Suprapubic skin (tissue), 4 donors: ENCODE measurements at places on chromosomes 2 and 18. TPM values are rescaled to one million over a fixed set of nuclear protein-coding genes. Genes with fewer than 3 reads are reported as not detected.
A peak's percentile ranks its signal among the peaks of the same experiment; 100 is the strongest.

NEU2 gene
- total RNA-seq: 6.2 TPM

GCC2 gene
- total RNA-seq: 11.0 TPM

RGPD5 gene
- total RNA-seq: 33.3 TPM

UPP2 gene
- total RNA-seq: not detected

FOXD4L1 gene
- 0.18 TPM for total RNA-seq

DNA sequence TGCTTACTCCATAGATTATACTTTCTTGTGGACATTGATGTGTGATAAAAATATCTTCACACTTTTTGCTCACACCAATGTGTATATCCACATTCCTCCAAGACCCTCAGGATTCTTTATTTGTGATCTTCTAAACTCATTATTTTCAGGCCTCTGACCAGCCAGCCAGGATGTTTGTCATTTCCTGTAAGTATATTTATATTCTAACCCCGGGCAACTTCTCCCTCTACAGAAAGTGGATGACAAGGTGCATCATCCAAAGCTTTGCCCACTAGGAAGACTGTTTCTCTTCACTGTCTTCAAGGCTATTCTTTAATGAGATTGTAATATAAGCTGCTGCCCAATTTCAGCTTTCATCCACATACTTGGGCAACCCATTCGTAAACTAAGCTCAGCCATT lies 3.6 kb upstream of the CWC22 start:
- no peak for DNase-seq
- H3K4me1 ChIP-seq: peaks cover 7% of the 10 kb centered on the region
- no peaks in the 10 kb centered on the region for H3K36me3 ChIP-seq
- H3K4me3 ChIP-seq: no peak overlapping the region
- no peaks in the 10 kb centered on the region for H3K27me3 ChIP-seq

DNA sequence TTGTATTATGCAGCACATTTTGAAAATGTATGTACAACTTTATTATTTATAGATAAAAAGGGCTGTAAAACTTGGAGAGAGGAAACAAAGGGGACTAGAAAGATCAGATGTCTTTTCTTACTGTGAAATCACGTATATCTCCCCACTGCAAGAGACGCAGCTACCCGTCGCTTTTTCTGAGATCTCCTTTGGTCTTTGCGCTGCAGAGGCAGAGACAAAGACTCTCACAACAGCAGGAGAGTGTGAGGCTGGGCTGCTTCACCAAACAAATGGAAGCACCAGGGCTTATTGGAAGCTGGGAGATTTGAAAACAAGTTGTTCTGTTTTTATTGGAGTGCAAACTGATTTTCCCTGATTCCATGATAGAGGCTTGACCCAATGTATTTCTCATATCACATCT lies 129.0 kb upstream of the PARD3B start:
- DNase-seq: no peak
- no peaks in the 10 kb centered on the region for H3K36me3 ChIP-seq
- H3K4me3 ChIP-seq: no peak overlapping the region
- no peaks in the 10 kb centered on the region for H3K27me3 ChIP-seq
- no peak overlapping the region for H3K27ac ChIP-seq
- H3K4me1 ChIP-seq: no peaks in the 10 kb centered on the region

DNA sequence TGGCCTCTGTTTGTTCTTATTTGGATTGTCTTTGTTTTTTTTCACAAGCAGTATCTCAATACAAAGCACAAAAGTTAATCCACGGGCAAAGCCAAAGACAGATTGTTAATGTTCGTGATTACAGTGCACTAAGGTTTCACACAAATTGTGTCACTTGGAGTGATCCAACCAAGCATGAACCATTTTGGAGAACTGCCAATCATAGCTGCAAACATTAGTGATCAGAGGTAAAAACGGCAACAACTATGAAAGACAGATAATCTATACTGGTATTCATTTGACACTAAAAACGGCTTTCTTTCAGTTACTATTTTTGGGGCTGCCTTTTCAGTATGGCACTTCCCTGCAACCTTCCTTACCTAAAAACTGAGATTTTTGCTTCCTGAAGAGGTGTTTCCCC lies 213.1 kb upstream of the GULP1 start:
- H3K4me3 ChIP-seq: no peak overlapping the region
- no peaks in the 10 kb centered on the region for H3K36me3 ChIP-seq
- H3K27me3 ChIP-seq: no peaks in the 10 kb centered on the region
- DNase-seq: no peak

DNA sequence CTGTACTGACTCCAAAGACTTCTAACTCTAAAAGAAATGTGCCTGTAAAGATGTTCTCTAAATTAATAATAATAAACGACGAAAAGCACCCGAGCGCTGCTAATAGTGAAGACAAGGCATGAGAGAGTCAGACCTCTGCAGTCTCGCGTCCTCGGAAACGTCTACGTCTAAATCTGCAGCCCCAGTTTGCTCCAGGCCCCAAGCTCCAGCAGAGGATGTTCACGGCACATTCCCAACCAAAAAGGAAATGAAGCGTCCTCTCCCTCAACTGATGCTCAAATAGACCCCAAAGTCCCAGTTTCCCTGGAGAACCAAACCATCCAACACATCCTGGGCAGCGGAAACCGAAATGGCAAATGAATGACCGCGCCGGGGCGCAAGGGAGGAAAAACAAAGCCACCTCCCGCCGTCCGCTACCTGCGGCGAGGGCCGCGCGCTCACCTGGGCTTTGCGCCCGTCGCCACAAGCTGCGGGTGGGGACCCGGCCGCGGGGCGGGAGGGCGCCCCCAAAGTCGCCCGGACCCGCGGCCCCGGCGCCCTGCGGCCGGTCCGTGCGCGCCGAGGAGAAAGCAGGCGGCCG lies 47.1 kb upstream of the CCDC150 start:
- H3K4me3 ChIP-seq: peak overlapping the region; percentile 88
- no peak for DNase-seq
- H3K27ac ChIP-seq: peak overlapping the region; percentile 81
- peaks cover 24% of the 10 kb centered on the region for H3K27me3 ChIP-seq

- H3K27me3 ChIP-seq: no peaks in the 10 kb centered on the region
- H3K27ac ChIP-seq: no peak overlapping the region
- no peak for DNase-seq
- peaks cover 12% of the 10 kb centered on the region for H3K4me1 ChIP-seq
- H3K36me3 ChIP-seq: no peaks in the 10 kb centered on the region
Measured at GRCh38 chr2:102337012-102337411, 18.6 kb upstream of the IL18R1 start.

DNA sequence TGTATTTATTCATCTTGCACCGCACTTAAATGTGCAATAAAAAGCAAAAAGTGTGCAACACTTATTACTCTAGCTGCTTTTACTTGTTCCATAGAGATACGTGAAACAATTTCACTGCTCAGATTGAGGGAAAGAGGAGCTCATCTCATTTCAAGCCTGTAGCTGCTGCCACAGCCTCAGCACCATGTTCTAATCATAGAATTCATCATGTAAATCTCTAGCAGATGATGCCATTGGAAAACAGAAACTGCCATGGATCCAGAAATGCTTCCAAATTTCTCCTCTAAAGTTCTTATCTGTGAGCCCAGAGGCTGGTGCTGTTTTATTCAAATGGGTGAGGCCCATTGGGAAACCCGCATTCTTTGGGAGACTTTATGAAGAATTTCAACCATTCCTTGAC lies 2.0 kb downstream of the CDC42EP3 start:
- H3K4me3 ChIP-seq: peak overlapping the region; percentile 68
- DNase-seq: no peak
- no peaks in the 10 kb centered on the region for H3K27me3 ChIP-seq
- H3K36me3 ChIP-seq: peaks cover 3% of the 10 kb centered on the region

- H3K27ac ChIP-seq: no peak overlapping the region
- peaks cover 5% of the 10 kb centered on the region for H3K36me3 ChIP-seq
- H3K4me1 ChIP-seq: peaks cover 2% of the 10 kb centered on the region
- H3K4me3 ChIP-seq: no peak overlapping the region
- H3K27me3 ChIP-seq: no peaks in the 10 kb centered on the region
Measured at GRCh38 chr2:85663594-85664565, 4.1 kb downstream of the SFTPB start.

- no peak for DNase-seq
- H3K4me1 ChIP-seq: peaks cover 2% of the 10 kb centered on the region
- H3K36me3 ChIP-seq: no peaks in the 10 kb centered on the region
- no peak overlapping the region for H3K4me3 ChIP-seq
- H3K27me3 ChIP-seq: no peaks in the 10 kb centered on the region
Measured at GRCh38 chr2:237886685-237887481, 27.5 kb downstream of the RAMP1 start.

GRCh38 chr2:158735822-158736580 lies 59.1 kb upstream of the DAPL1 start:
- H3K36me3 ChIP-seq: no peaks in the 10 kb centered on the region
- peaks cover 18% of the 10 kb centered on the region for H3K4me1 ChIP-seq
- no peak overlapping the region for H3K4me3 ChIP-seq
- DNase-seq: no peak
- no peaks in the 10 kb centered on the region for H3K27me3 ChIP-seq
- H3K27ac ChIP-seq: peak overlapping the region; percentile 76

DNA sequence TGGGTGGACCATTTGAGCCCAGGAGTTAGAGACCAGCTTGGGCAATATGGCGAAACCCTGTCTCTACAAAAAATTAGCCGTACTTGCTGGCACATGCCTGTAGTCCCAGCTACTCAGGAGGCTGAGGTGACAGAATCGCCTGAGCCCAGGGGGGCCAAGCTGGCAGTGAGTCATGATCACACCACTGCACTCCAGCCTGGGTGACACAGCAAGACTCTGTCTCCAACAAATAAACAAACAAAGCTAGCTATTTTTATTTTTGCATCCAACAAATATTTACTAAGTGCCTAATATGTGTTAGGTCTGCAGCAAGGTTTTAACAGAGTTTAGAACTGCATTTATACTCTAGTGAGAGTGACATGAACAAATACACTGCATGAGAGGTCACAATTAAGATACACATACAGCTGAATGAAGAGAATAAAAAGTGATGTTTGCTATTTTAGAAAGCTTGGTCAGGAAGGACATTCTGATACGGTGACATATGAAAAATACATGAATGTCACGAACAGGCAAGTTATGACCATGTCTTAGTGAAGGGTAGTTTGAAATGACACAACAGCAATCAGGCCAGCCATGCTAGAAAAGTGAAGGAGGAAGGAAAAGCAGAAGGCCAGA lies 83.2 kb upstream of the FRZB start:
- no peak overlapping the region for H3K4me3 ChIP-seq
- peaks cover 57% of the 10 kb centered on the region for H3K36me3 ChIP-seq
- H3K4me1 ChIP-seq: no peaks in the 10 kb centered on the region
- H3K27me3 ChIP-seq: no peaks in the 10 kb centered on the region
- H3K27ac ChIP-seq: no peak overlapping the region
- no peak for DNase-seq

GRCh38 chr18:77207540-77207939 lies 42.1 kb upstream of the GALR1 start:
- no peaks in the 10 kb centered on the region for H3K27me3 ChIP-seq
- peaks cover 24% of the 10 kb centered on the region for H3K4me1 ChIP-seq
- peak overlapping the region; percentile 80 for H3K27ac ChIP-seq

DNA sequence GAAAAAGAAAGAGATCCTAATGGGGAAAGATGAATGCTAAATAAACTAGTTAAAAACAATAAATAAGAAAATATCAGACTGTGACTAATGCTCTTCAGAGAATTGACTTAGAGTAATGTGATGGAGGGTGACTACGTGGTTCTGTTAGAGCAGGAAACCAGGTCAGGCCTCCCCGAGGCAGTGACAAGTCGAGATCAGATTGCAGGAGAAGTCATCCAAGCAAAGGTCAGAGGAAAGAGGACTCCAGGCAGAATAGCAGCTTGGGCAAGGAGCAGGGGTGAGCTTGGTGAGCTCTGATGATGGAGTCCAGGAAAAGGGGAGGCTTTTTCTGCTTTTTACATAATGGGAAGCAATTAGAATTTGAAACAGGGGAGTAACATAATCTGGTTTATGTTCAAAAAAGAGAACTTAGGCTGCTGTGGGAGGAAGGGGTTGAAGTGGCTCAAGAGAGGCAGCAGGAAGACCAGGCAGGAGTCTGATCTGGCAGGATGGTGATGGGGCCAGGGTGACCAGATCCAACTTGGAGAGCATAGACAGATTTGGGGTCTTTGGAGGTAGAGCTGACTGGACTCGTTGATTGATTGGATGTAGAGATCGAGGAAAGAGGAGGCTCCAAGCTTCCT lies 27.3 kb upstream of the ITGB6 start:
- H3K4me3 ChIP-seq: no peak overlapping the region
- H3K4me1 ChIP-seq: peaks cover 73% of the 10 kb centered on the region
- H3K27ac ChIP-seq: peak overlapping the region; percentile 12
- H3K36me3 ChIP-seq: no peaks in the 10 kb centered on the region
- H3K27me3 ChIP-seq: no peaks in the 10 kb centered on the region

DNA sequence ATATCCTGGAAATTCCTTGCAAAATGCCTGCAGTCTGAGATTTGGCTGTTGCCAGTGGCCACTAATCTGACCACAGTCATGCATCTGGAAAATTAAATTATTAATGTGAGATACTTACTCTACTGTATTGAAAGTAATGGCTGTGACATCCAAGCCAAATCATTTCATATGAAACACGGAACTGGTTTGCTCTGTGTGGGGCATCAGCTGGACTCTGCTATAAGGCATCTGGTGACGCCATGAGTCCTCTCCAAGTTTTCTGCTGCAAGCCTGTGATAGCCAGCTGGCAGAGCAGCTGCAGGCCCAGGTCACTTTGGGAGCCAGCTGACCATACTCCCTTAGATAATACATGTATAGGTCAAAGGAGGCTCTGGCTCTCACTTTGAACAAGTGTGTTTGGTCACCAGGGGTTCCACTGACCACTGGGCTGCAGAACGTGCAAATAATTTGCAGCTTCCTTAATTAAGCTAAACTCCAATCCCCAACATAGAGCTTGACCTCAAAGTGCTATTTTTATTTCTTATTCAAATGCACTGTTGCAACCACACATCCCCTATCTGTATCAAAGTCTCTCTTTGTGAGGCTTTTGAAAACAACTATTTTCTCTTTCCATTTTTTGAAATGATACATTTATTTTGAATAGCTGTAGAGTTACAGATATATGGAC lies 152.9 kb downstream of the NCKAP5 start:
- DNase-seq: no peak
- H3K4me1 ChIP-seq: peaks cover 23% of the 10 kb centered on the region
- no peaks in the 10 kb centered on the region for H3K27me3 ChIP-seq
- no peak overlapping the region for H3K27ac ChIP-seq
- H3K36me3 ChIP-seq: no peaks in the 10 kb centered on the region

DNA sequence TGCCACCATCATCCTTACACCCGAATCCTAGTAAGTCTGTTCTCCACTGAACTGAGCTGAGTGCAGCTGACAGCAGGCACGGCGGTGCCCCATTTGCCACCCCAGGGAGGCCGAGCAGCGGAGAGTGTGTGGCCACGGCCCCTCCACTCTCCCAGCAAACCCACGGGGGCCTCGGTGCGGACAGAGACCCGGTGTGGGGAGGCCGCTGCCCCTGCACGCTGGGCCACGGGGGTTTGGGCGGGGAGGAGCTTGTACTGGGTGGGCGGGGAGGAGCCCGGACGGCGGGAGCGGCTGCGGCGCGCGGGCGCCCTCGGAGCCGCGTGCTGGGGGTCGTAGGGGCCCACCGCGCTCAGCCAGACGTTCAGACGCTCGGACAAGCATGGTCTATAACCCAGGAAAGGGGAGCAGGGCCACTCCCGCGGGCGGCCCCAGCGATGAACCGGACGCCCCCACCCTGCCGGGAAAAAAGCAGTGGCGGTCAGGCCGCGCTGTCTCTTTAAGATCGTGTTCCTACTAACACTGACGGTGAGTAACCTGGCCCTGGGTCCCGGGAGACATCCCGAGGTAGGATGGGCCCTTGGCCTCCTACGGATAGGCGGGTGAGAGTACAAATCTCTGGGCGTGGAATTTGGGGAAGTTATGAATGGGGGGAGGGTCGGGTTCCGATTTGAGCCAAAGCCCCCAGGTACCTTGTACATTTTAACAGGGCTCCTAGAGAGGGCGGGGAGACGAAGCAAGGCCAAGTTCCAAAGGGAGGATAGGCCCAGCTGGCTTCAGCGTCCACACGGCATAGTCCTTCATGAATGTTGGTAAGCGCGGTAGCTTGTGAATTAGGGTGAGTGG lies at the start of gene ITPRIPL1:
TSS of gene ITPRIPL1 (plus strand) at position 277 of the 843 bp plus-strand sequence. CDS start at position 800, 523 bp downstream.
- H3K4me1 ChIP-seq: peaks cover 42% of the 10 kb centered on the region
- H3K36me3 ChIP-seq: no peaks in the 10 kb centered on the region
- H3K27me3 ChIP-seq: peaks cover 21% of the 10 kb centered on the region
- peak within 1 kb of the TSS; percentile 55 for H3K27ac ChIP-seq
